ENCODE measurements at places on chromosomes 4 and X.
A peak's percentile ranks its signal among the peaks of the same experiment; 100 is the strongest.

GRCh38 chrX:50813843-50814661 is at the start of gene SHROOM4:
Gene SHROOM4, minus strand, starts transcription at chrX:50814194. Its CDS starts 176 bp downstream, at chrX:50814018.
- DNase-seq: peak; percentile 67

- DNase-seq: no peak
These were observed 586.8 kb upstream of the PITX2 start for GRCh38 chr4:111209706-111210105.

- no peak for DNase-seq
These were observed 2.1 kb downstream of the GSTCD start for GRCh38 chr4:105710678-105711077.

DNA sequence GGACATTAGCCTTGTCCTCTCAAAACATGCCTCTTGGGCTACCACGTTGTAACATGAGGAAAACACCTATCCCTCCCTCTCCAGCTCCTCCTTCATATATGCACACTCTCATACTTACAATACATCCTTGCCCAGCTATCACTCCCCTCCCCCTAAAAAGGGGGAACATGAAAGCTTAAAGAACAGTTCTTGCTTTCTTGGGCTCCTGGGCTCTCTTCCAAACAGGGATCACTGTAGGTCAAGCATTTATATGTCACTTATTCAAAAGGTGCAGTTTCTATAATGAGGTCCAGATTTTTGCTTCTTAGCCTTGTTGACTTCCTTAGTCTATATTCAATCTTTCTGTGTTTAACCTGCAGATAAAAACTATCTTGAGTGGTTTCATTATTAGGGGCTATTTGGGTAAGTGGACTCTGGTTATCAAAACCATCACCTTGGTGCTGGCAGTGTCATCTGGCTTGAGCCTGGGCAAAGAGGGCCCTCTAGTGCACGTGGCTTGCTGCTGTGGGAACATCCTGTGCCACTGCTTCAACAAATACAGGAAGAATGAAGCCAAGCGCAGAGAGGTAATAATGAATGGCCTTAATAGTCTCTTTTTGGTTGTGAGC is 119.4 kb downstream of the AKAP4 start:
- peak; percentile 42 for DNase-seq

GRCh38 chr4:47606482-47606881 is 121.4 kb downstream of the ATP10D start:
- no peak for DNase-seq

- no peak for DNase-seq
These were observed 65.5 kb downstream of the FHDC1 start for GRCh38 chr4:153001626-153002025.

DNA sequence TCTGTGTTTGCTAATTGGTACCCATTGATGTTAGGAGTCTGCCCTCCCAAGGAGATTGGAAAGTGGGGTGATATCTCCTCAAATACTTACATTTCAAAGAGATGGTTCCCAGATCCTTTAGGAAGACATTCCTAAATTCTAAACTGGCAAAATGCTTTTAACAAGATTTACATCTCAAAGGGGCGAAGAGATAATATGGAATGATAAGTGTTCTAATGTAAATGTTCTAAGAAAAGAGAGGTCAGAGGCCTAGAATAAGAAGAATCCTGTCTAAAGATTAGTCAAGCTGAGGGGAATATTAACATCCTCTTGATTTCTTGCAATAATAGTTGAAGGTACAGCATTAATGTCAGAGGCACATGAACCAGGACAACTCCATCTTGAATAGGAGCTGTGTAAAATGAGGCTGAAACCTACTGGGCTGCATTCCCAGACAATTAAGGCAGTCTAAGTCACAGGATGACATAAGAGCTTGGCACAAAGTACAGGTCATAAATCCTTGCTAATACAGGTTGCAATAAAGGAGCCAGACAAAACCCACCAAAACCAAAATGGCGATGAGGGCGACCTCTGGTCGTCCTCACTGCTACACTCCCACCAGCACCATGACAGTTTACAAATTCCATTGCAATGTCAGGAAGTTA is 2248.1 kb downstream of the ARAP2 start:
- DNase-seq: no peak

GRCh38 chr4:169993531-169993930 is 32.7 kb downstream of the MFAP3L start:
- no peak for DNase-seq

- DNase-seq: no peak
These were observed 219.1 kb downstream of the GC start for GRCh38 chr4:71564775-71565174.

DNA sequence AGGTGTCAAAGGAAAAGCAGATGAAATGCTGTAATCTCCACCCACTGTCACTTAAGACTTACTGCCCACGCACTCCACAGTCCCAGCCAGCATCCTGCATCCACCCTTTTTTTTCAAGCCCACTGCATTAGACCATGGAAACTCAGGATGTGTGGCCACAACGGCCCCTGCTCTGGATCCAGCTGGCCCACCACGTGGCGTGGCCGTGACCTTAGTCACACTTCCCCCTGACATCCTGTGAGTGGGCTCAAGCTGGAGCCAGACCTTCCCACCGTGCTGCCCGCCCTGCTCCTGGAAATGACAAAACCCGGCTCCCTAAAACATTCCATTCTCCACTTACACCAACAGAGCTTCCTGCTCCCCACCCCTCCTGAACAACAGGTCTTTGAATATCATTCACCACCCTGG is 588.3 kb upstream of the DIPK2B start:
- peak; percentile 56 for DNase-seq

GRCh38 chrX:4682636-4683035 is 969.2 kb upstream of the PRKX start:
- DNase-seq: no peak

GRCh38 chr4:40576651-40577480 is 52.8 kb downstream of the RBM47 start:
- DNase-seq: peak; percentile 70

GRCh38 chr4:90718931-90719330 is 591.7 kb downstream of the CCSER1 start:
- no peak for DNase-seq

- no peak for DNase-seq
These were observed 21.4 kb upstream of the PLAC1 start for GRCh38 chrX:134679644-134680043.

DNA sequence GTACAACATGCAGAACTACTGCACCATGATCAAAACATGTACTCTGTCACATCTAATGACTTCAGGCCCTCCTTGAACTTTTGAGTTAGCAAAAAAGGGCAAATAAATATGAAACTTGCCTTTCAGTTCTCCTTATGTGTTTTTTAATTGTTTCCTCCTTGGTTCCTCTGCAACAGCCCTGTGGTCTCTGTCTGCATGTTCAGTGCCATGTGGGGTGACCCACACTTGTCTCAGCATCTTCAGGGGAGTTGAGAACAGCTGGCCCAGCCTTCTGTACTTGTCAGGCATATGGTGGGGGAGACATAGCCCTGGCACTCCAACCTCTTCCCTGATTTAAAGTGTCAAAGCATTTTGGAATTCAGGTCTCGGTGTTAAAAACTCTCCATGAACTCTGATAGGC is 188.0 kb upstream of the PGRMC2 start:
- no peak for DNase-seq

- DNase-seq: no peak
These were observed 177.8 kb downstream of the NPFFR2 start for GRCh38 chr4:72209600-72209999.

DNA sequence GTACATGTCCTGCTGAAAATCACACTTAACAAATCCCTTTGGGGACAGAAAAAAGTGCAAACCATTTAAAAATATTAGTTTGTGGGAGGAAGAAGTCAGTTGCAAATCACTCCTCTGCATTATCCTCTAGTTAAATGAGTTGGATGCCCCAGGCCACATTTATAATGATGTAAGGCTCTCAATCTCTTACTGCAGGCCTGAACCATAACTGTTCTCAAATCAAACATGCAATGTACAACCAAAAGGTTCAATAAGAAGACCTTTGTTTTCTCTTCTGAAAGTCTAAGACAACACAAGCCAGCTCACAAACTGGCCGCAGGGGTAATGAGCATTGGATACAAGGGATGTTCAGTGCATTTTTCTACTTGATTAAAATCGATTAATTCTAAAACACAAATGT is 39.7 kb downstream of the IGFBP7 start:
- DNase-seq: no peak

- DNase-seq: no peak
These were observed at the start of gene STAP1 for GRCh38 chr4:67558493-67558892. Gene STAP1, plus strand, starts transcription at chr4:67558727. Its CDS starts 83 bp downstream, at chr4:67558810.

DNA sequence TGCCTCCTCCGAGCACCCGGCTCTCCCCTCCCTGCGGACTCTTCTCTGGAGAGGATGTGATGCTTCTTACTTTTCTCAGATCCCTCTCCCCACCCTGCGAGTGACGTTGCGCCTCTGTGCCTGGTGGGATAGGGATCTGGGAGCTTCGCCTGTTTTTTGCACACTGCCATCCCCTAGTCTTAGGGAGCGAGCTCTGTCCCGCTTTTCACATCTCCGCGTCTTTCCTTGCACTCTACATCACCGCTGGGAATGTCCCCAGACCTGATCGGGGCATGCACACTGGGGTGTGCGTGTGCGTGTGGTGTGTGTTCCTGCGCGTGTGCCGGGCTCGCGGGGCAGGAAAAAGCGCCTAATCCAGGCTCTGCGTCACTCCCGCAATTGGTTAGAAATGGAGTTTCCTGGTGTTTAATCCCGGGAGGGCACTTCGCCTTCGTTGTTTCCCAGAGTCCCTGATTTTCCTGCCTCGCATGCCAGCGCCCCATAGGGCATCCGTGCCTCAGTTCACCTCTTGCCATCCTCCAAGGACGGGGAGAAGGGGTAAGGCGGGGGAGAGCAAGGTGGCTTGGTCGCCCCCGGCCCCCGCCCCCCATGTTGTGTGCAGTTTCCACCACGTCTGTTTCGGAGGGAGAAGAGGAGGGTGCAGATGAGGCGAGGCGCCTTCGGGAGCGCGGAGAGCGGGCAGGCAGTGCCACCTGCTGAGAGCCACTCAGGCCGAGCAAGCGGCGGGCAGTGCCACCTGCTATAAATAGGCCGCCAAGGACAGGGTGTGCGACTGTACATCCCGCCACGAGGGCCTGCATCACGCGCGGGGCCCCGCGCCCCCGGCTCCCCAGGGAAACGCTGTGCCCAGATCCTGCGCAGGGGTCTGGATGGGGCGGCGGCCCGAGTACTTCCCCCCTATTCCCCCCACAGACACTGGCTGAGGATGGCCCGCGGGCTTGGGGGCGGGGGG is 759 bp upstream of the TBC1D1 start:
- DNase-seq: peak; percentile 90

DNA sequence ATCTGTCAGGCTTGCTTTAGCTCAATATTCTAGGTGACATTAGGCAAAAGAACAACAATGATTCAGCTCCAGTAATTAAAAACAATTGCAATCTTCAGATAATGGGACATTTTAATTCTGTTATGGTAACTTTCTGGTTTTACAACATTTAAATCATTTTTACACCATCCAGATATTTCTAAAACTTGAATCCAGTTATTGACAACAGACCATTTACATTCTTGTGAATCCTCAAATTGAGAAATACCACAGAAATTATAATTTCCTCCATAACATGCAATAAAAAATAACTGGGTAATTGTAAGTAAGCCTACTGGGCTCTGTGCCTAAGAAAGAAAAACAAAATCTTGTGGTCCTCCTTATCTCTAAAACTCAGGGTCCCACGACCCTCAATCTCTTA is 195.0 kb upstream of the S100G start:
- DNase-seq: no peak

- DNase-seq: no peak
These were observed 37.2 kb downstream of the PCDH7 start for GRCh38 chr4:30757357-30757756.

GRCh38 chrX:75522565-75523431 is at the start of gene ZDHHC15:
Gene ZDHHC15, minus strand, starts transcription at chrX:75523037. Its CDS starts 13 bp downstream, at chrX:75523024.
- peak; percentile 75 for DNase-seq

GRCh38 chr4:5037553-5038551 is 13.4 kb upstream of the STK32B start:
- DNase-seq: no peak

GRCh38 chr4:161952382-161952781 is 211.4 kb downstream of the FSTL5 start:
- DNase-seq: no peak

- no peak for DNase-seq
These were observed 53.0 kb downstream of the FAM53A start for GRCh38 chr4:1631136-1631535.

GRCh38 chrX:3548765-3549391 is 164.6 kb downstream of the PRKX start:
- no peak for DNase-seq

GRCh38 chr4:139919521-139919920 is 234.5 kb downstream of the MAML3 start:
- no peak for DNase-seq

DNA sequence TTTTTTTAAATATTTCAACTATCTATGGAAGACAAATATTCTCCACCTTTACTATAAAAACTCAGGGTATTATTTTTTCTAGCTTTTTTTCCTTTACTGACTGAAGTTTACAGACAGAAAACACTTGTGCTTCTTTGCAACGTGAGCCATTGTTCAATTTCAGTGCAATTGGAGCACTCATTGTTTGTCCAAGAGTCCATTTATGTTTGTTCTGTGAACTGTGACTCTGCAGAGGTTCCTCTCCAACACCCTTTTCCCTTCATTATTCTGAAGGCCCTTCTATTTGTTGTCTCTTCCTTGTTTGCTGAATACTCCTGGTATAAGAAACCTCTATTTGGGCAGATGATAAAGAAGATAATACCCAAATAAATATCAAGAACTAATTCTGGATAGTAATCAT is 37.4 kb downstream of the DAPP1 start:
- DNase-seq: no peak

DNA sequence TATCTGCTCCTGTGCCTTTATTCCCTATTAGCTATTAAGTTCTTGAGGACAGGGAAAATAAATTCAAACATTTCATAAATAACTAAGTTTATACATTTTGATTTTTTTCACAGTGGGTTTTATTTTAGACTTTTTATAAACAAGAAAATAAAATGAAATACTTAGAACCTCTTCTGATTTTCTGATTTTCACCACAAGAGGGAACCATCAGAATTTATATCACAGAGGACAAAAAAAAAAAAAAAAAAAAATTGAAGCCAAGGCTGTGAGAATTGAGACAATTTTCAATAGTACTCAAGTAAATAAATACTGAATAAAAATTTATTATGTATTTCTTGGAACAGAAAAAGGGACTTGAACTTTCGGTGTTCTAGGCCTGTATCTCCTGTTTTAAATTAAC is 288.1 kb downstream of the SH3BGRL start:
- no peak for DNase-seq

GRCh38 chr4:158065176-158065575 is 107.6 kb downstream of the GASK1B start:
- no peak for DNase-seq

GRCh38 chr4:127446427-127446885 is 186.3 kb upstream of the INTU start:
- DNase-seq: no peak

DNA sequence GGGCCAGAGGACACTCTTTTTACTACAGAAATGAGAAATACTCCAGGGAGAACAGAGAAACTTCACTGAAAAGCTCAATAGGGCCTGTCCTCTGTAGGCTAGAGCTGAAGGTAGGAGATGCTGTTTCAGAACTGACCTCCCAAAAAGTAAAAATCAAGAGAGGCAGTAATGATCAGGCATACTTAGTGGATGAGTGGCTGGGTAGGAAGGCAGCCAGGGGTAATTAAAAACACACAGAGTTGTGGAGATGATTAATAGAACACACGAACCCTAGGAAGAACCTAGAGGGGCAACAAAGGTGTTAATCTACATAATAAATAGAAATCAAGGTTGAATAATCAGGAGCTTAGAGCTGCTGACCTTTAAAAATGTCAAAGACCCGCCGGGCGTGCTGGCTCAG is 582.4 kb upstream of the ADGRL3 start:
- DNase-seq: no peak

All from left ventricle myocardium superior (tissue), 1 donor.